Activated CD4-positive, alpha-beta T cell treated with anti-CD3 and anti-CD28 coated beads, Interleukin-2, amount 10 ng/mL, durations not matched to agents 24 days and 14 days (primary cell): ENCODE measurements at places on chromosomes 2 and 18. TPM values are rescaled to one million over a fixed set of nuclear protein-coding genes. Genes with fewer than 3 reads are reported as not detected.

- no peak for DNase-seq
Observed at GRCh38 chr2:95277246-95277906, 3.1 kb downstream of the PROM2 start.

DNA sequence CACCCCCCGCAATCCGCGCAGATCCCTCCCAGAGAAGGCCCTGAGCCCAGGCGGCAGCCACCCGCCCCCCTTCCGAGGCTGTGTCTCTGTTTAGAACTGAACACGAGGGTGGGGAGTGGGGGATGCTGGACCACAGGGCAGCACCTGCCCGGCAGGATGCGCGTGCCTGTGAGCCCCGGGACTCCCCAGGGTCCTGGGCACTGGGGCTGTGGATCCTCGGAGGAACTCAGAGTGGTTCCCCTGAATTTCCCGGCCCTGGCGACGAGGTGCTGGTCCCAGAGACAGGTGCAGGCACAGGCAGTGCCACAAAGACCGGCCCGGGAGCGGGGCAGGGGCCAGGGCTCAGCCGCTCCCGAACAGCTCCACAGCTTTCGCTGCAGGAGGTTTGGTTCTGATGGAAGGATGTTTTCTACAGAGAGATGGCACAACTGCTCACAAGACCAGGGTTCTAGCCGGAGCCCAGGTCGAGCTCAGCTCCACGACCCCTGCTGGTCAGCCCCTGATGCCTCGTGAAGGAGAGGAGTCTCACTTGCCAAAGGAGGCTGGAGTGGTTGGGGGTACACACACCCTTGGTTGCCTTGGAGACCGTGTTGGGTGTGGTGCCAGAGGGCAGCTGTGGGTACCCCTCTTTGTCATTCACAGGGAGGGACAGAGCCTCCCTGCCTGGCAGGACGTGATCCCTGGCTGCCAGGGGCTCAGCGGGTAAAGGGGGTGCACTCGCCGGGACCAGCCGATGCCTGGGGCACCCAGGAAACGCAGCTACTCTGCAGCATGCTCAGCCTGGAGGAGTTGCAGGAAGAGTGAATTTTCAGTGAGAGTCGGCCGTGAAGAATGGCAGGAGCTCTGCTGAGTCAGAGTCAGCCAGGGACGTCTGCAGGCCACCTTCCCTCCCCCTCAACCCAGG lies 4.4 kb upstream of the NEU4 start:
- peak; percentile 73 for DNase-seq

GRCh38 chr18:63241317-63241712 lies 78.3 kb downstream of the BCL2 start:
- DNase-seq, result no peak

DNA sequence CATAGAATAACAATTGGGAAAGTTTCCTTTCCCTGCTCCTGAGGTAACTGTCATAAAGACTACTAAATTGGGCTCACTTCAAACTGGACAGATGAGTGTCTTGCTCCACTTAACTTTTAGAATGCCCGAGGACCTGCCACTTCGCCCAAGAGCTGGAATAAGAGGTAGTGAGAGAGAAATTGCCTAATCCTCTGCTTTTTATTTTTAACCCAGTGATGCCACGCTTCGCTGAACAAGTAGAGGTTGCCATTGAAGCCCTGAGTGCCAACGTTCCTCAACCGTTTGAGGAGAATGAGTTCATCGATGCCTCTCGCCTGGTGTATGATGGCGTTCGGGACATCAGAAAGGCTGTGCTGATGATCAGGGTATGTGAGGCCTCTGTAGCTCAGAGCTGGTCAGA lies 269.4 kb upstream of the LRRTM1 start:
- DNase-seq, result no peak

GRCh38 chr18:66682855-66683322 lies 79.0 kb upstream of the CDH19 start:
- no peak for DNase-seq

- no peak for DNase-seq
Observed at GRCh38 chr18:9826685-9827084, 59.1 kb upstream of the TXNDC2 start.

- no peak for DNase-seq
Observed at GRCh38 chr2:190311893-190312634, 7.6 kb downstream of the HIBCH start.

GRCh38 chr2:54422072-54422581 lies 34.0 kb upstream of the SPTBN1 start:
- DNase-seq, result peak; percentile 77

GRCh38 chr18:28189400-28190239 lies 12.7 kb upstream of the CDH2 start:
- DNase-seq, result peak; percentile 65

DNA sequence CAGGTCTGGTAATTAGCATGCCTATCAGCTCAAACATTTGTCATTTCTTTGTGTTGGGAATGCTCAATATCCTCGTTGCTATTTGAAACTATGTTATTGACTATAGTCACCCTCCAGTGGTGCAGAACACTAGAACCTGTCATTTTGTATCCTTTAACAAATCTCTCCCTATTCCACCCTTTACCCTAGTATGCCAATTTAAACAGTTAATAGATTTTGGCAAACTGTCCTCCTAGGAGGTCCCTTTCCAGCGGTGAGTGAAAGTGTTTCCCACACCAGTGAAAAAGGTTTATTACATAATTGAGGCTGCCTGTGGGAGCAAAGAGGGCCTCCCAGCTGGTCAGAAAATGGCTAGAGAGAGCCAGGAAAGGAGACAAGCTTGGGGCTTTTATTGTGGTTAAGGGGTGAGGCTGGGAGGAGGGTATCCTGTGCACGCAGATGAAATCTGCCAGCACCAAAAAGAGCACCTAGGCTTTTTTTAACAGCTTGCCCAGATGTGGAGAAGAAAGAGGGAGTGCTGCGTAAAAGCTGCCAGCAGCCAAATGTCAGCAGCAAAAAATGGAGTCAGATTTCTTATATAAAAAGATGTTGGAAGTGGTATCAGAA lies 1.8 kb upstream of the DRC1 start:
- no peak for DNase-seq

DNA sequence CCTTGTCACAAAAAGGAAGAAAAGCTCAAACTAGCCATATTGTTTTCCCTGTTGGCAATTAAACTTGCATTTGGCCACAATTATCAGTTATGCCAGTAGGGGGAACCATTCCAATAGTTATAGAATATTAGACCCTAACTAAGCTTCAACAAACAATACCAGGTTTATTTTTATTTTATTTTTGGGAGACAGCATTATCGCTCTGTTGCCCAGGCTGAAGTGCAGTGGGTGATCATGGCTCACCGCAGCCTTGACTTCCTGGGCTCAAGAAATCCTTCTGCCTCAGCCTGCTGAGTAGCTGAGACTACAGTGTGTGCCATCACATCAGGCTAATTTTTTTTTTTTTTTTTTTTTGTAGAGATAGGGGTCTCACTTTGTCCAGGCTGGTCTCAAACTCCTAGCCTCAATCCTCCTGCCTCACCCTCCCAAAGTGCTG lies 102.1 kb downstream of the ATAD2B start:
- DNase-seq, result peak; percentile 83

DNA sequence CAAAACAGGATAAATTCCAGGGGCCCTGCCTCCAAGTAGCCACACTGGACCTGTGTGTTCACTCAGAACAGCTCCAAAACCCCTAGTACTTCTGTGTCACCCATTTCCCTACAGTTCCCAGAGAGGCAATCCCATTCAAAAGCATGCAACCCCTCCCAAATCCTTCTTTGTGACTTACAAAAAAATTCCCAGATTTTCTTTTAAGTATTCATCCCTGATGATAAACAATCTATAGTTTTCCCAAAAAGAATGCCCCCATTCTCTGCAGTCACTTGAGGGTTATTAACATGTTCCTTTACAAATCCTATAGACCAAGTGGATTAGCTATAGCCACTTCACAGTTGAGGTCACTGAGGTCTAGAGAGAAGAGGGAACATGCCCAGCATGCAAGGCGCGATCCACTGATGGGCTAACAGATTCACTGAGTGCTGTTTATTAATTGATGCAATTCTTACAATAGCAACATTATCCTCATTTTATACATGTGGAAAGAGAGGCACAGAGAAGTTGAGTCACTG lies 85.4 kb downstream of the MYL12B start:
- no peak for DNase-seq

GRCh38 chr2:231765496-231765929 lies 15.6 kb downstream of the PDE6D start:
- peak; percentile 58 for DNase-seq

DNA sequence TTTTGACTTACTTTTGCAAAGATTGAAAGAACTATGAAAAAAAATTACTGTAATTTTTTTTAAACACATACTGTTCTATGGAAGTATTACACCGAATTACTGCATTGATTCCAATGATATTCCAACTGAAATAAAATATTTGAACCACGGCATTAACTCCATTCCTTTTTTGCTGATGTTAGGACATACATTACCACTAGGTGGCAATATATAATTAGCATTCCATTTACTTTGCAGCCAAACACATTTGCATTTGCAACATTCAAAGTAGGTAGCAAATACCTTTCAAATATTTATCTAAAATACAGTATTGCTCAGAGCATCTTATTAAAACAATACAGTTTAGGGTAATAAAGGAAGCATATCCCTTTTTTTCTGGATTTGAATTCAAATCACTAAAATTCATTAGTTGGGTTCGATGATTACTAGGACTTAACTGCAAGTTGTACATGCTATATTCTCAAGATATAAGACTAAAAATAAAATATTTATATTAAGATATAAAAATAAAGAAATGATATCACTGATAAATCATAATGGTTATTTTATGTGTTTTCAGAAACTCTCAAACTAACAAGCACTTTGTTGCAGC lies 31.3 kb downstream of the LANCL1 start:
- no peak for DNase-seq

DNA sequence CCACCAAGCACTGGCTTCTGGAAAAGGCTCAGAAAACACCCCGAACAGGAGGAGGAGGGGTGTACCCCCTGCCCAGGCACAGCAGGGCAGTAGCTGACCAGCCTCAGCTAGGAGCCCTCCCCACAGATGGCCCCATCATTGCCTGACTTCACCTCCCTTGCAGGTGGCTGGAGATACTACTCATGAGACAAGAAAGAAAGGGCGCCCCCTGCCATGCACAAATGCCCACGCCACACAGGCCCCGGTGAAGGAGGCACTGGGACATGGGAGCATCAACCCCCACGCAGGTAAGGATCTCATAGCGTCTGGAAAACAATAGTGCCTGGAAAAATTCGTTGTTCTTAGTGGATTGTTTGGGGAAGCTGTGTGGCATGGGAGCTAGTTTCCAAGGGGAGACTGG lies 240.6 kb downstream of the TFCP2L1 start:
- peak; percentile 57 for DNase-seq

DNA sequence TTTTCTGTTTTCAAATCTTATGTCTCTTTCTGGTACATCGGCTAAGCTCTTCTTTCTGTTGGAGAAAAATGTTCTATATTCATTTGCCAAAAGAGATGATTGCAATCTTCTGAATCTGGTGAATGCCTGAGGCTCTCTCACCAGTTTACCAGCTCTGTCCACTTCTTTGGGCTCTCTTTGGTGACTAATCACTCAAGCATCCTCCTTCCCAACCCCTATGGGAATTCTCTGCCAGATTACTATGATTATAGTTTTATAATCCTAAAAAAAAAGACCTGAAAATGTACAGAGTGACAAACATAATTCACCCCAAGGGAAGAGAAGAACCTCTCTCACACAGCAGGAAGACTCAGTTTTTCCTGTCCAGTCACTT lies 187.3 kb downstream of the CAMKMT start:
- no peak for DNase-seq

QPCT gene
- 2.0 and 2.1 TPM in 2 replicates for total RNA-seq

DSG2 gene
- 0.33 and 0.47 TPM in 2 replicates for total RNA-seq

ANKRD23 gene
- total RNA-seq, result 6.7 and 8.4 TPM in 2 replicates

TSGA10 gene
- total RNA-seq, result 3.2 and 3.7 TPM in 2 replicates

ACVR1C gene
- total RNA-seq, result 0.98 and 1.0 TPM in 2 replicates

SP100 gene
- 162 and 165 TPM in 2 replicates for total RNA-seq

SCN3A gene
- 0.05 TPM in 1 of 2 replicates, not detected in the other for total RNA-seq

GLB1L gene
- total RNA-seq, result 4.6 and 4.9 TPM in 2 replicates
